Activated T-helper 1 cell treated with anti-CD3 and anti-CD28 coated beads, Interleukin-12 subunit alpha, Interleukin-12 subunit beta, Interleukin-2, Interleukin-4 antibody, amounts not matched to agents 30 ng/mL and 10 ng/mL and 1 ng/mL, durations not matched to agents 14 hours and 24 hours and 36 hours (primary cell): ENCODE measurements at places on chromosomes 12 and 14.
A peak's percentile ranks its signal among the peaks of the same experiment; 100 is the strongest.

DNA sequence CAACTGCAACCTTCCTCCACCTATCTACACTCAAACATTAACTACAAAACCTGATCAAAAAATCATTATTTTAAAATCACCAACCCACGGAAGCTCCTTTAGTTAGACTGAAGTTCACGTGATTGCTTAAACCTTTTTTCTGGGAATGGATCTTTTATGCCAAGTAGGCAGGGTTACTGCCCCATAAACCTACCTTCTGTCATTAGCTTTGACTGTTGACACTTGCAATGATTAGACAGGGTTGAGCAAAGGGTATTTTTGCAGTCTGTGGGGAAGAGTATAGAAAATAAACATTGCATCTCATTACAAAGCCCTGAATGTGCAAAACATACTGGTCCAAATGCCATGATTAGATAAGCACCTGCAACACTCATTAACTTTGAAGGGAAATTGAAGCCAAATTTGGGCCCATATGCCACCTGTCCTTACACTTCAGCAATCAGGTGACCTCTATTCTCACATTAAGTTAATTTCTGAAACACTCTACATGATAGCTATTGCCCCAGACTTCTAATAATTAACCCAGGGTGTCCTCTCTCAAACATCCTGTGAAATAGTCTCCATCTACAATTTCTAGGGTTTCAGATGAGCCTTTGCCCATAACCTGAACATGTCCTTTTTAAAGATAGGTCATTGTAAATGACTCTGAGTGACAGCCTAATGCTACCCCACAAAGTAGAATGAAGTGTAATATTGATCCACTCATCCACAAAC lies 156.0 kb upstream of the PLEKHG7 start:
- no peak for DNase-seq

DNA sequence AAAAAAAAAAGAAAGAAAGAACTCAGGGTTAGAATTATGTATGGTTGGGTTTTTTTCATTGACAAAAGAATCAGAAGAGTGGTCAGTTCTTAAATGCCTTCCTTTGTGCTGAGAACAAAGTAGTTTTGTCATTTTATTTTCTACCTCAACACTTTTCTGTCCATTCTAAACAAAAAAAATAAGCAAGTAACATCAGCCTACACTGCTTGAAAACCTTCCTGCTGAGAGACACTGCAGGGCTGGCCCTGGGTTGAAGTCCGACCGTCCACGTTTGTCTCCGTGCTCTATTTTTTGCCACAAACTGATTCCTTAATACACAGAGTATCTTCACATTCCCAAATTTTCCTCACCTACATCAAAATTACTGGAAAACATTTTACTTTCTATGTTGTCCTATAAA lies 211.6 kb upstream of the PDZRN4 start:
- no peak for DNase-seq

DNA sequence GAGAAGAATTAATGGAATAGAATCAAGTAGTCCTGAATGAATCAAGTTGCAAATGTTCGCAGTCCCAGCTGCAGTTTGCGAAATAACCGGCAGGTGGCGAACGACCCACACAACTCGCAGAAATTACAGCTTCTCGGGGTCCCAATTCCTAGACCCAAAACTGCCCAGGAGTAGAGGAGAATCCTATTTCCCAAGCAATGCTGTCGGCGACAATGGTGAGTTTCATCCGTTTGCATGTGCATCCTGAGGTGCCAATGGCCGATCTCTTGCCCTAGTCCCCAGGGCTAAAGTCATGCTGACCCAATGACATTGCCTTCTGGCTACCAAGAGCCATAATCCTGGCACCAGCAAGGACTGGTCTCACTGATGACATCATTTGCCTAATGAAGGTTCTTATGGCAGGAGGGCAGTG lies 8.5 kb upstream of the ASCL1 start:
- no peak for DNase-seq

- DNase-seq = no peak
Measured at GRCh38 chr12:110269622-110270124, 11.4 kb upstream of the ATP2A2 start.

DNA sequence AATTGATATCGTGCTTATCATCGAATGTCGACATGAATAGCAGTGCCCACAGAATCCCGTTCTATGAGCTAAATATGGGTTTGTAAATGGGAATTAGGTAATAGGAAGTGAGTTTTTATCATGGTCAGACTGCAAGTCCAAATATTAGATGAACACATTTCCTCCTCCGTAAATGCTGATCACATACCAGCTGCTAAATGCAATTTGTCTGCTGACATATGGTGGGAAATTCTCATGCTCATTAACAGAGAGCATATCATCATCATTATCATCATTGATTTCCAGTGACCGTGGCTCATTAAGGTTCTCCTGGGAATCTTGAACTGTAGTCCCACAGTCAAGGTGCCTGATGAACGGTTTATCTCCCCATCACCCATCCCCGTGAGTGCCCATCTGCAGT lies 998.8 kb upstream of the TMEM132C start:
- DNase-seq = no peak

GRCh38 chr12:188910-189621 lies 24.9 kb downstream of the SLC6A12 start:
- peak; percentile 17 for DNase-seq

DNA sequence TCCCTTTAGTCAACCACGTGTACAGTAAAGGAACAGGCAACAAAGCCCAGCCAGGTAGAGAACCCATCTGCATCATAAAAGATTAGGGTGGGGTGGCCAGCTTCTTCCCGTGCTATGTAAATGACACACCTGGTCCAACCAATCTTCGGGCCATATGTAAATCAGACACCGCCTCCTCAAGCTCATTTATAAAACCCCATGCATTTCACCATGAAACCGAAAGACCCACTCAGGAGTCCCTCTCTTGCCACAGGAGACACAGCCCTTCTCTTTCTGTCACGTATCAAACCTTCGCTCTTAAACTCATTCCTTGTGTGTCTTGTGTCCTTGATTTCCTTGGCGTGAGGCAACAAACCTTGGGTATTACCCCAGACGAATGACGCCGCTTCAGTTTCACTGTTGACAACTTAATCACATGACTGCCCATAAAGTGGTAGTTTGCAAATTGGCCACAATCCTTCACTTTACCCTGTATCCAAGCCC lies 59.8 kb upstream of the TBPL2 start:
- DNase-seq = no peak

GRCh38 chr12:15811214-15812127 lies 22.3 kb upstream of the EPS8 start:
- no peak for DNase-seq

- no peak for DNase-seq
Measured at GRCh38 chr14:91019673-91020072, 40.8 kb downstream of the RPS6KA5 start.
